ENCODE measurements at places on chromosomes 16 and 17. TPM values are rescaled to one million over a fixed set of nuclear protein-coding genes. Genes with fewer than 3 reads are reported as not detected.
A peak's percentile ranks its signal among the peaks of the same experiment; 100 is the strongest.

Gene DNAH9
- total RNA-seq, result not detected

Gene GPR142
- total RNA-seq, result not detected

Gene CACNG3
- not detected for total RNA-seq

Gene GDPD1
- total RNA-seq, result 1.1 TPM

Gene STRADA
- 14.7 TPM for total RNA-seq

Gene CCL7
- 0.28 TPM for total RNA-seq

Gene PPP1R1B
- total RNA-seq, result not detected

Gene TBX2
- total RNA-seq, result 23.6 TPM

DNA sequence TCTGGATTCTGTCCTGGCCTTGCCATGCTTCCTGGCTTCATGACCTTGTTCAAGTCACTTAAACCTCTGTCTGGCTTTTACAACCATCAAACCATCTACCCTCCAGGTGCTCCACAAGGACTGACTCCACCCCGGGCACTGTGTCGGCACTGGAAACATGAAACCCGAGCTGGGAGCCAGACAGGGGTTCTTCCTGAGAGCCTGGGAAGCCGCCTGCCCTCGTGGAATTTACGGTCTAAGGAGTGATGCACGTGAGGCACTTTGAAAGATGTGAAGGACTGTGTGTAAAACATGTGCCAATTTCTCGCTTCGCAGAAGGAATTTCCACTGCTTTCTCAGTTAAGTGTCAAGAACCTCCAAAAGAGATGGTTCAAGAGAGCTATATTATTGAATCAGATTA is 11.6 kb downstream of the CDK5R1 start:
- no peak for DNase-seq

- DNase-seq, result peak; percentile 62
Observed at GRCh38 chr16:14539631-14540030, 90.4 kb downstream of the PARN start.

- DNase-seq, result peak; percentile 69
Observed at GRCh38 chr16:15843635-15844279, 13.1 kb downstream of the MYH11 start.

DNA sequence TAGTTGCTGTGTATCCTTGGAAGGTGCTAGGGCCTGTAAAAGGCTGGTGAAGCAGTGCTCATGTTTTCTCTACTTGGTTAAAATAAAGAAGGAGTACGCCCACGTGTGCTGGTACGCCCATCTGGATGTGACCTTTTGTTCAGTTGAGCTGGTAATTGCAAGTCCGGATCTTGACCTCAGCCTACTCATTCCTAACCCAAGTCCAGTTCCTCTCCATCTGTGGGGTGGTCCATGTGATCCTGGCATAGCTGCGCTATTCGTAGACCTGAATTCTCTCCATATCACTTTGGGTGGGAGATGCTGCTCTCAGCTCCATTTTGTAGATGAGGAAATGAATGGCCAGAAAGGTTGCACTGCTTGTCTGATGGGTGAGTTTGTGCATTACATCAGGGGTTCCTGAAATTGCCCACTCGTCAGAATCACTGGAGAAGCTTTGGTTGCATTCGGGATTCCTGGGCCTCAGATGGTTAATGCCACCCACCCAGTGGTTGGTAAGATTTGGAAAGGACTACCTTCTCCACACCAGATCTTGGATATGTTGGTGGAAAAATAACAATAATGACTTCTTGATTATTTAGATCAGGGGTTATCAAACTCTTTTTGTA is 328.8 kb downstream of the CPPED1 start:
- DNase-seq, result no peak

DNA sequence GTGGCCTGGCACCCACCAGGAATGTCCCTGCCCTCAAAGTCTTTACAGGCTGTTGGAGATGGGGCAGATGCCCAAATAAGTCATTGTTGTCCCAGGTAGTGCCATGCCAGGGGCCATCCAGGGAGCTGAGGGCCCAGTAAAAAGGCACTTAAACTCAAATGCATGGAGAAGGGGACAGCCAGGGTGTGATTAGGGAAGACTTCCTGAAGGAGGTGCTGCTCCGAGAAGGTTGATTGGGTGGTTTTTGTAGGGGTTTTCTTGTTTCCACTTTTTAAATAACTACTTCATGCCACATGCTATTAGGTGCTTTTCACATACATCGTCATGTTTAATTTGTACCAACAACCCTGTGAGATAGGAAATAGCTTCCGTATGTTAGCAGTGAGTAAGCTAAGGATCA is 66.9 kb downstream of the RAI1 start:
- no peak for DNase-seq

DNA sequence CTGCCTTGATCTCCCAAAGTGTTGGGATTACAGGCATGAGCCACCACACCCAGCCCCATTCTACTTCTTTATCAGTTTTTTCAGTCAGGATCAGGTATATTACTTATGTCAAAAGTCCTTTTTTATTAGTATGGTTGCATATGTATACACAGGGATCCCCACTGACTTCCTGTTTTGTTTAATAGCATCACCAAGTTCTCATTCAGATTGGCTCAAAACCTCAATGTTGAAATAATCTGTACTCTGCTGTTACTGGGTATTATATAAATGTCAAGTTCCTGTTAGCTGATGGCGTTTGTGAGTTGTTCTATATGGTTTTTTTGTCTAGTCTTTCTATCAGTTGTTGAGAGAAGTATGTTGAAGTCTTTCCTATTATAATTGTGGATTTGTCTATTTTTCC is 168.5 kb downstream of the BCAS3 start:
- peak; percentile 2 for DNase-seq

- DNase-seq, result peak; percentile 52
Observed at GRCh38 chr17:79838522-79839274, 542 bp downstream of the CBX4 start.

- peak; percentile 92 for DNase-seq
Observed at GRCh38 chr16:10971560-10971961, 27.2 kb downstream of the CLEC16A start.

DNA sequence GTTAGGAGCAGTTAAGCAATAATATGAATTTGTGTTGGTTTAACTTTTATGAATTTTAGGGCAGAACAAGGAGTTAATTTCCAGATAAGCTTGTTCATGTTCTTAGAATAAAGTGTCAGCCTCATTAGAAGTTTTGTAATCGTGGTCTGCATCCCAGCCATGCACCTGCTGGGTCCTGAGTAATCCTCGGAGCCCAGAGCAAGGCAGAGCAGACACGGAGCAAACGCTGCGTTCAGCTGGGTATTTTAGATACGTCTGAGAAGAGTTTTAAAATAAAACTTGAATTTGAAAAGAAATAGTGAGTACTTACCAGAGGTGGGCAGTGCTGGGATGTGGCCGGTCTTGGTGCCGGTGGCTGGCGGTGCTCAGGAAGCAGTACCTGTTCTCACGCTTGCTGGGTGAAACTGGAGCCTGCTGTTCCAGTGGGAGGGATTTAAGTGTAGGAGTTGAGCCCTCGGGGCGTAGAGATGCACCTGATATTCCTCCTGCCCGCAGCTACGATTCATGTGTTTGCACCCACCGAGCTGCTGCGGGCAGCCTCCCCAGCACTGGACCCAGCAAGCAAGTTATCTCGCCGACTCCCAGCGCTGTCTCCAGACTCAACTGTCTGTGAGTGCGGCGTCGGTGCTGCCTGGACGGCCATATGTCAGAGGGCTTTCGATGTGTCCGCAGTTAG is at the start of gene ZNF750:
TSS of gene ZNF750 (minus strand) at position 406 of the 676 bp plus-strand sequence. CDS start 7,568 bp downstream, outside the sequence.
- no peak for DNase-seq

DNA sequence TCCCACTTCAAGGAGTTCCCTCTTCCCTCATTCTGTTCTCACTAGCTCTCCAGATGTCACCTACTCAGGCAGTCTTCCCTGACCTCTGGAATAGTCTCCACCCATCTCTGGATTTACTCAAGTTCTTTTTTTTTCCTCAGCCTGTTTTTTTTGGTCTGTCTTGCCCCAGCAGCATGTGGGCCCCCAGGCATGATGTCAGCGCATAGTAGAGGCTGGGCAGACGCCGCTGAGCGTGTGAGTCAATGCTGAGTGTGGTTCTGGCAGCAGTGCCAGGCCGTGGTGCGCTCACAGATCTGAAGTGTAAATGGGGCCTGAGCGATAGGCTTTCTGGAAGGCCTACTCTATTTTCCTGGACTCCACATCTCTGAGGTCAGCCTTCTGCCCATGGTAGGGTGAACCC is 2.7 kb upstream of the KCNJ18 start:
- DNase-seq, result peak; percentile 72

- DNase-seq, result no peak
Observed at GRCh38 chr16:13839577-13839976, 80.4 kb upstream of the ERCC4 start.

GRCh38 chr16:67694611-67695010 is 24.5 kb downstream of the GFOD2 start:
- DNase-seq, result no peak

GRCh38 chr17:28944862-28945741 is 6.2 kb downstream of the PHF12 start:
- peak; percentile 54 for DNase-seq

- DNase-seq, result no peak
Observed at GRCh38 chr17:81491181-81491581, 21.4 kb downstream of the ACTG1 start.

GRCh38 chr16:14586637-14587305 is 43.3 kb downstream of the PARN start:
- DNase-seq, result no peak

- no peak for DNase-seq
Observed at GRCh38 chr17:45889579-45889978, 4.8 kb upstream of the MAPT start.

- no peak for DNase-seq
Observed at GRCh38 chr17:39834017-39834416, 30.1 kb downstream of the IKZF3 start.

GRCh38 chr17:40576113-40576740 is 11.0 kb upstream of the CCR7 start:
- no peak for DNase-seq

DNA sequence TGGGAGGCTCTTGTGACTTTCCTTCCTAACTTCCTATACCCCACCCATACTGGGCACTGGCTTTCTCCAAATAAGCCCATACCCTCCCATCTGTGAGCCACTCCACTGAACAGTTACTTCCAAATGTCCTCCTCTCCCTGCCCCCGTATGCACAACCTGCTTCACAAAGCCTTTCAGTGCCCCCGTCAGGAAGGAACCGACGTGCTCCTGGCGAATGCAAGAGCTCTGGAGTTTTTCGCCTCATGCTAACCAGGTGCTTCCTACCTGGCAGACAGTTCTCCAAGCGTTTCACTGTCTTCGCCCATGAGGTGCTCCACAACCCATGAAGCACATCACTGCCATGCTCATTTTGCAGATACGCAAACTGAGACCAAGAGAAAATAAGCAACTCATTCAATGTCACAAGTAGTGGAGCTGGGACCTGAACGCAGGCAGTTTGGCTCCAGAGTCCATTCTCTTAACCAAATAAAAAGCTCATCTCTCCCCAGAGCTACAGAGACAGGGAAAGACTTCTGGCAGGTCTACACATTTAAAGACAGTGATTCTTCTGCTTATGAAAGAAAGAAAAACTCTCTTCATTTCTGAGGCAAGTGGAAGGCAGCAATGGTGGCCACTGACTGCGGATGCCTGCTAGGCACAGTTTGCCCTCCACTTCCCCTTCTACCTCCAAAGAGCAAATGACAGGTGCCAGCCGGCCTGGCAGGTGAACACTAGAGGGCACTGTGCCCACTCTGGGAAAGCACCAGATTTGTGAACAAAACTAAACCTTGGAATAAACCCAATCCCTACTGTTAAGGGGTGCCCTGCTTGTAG is 23.8 kb downstream of the SPHK1 start:
- DNase-seq, result peak; percentile 39

DNA sequence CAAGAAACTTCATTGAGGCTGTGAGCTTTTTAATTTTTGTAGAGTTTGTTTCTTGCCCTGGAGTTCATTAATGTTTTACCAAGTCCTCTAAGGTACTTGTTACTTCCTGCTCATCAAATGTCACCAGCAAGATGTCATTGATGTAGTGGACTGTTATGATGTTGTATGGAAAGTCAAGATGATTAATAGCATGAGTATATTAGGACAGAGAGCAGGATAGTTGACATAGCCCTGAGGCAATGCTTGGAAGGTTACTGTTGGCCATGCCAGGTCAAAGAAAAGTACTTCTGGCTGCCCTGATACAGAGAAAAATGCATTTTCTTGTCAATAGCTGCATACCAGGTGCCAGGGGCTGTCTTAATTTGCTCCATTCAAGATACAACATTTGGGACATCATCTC is 6.7 kb downstream of the KRTAP1-5 start:
- no peak for DNase-seq

DNA sequence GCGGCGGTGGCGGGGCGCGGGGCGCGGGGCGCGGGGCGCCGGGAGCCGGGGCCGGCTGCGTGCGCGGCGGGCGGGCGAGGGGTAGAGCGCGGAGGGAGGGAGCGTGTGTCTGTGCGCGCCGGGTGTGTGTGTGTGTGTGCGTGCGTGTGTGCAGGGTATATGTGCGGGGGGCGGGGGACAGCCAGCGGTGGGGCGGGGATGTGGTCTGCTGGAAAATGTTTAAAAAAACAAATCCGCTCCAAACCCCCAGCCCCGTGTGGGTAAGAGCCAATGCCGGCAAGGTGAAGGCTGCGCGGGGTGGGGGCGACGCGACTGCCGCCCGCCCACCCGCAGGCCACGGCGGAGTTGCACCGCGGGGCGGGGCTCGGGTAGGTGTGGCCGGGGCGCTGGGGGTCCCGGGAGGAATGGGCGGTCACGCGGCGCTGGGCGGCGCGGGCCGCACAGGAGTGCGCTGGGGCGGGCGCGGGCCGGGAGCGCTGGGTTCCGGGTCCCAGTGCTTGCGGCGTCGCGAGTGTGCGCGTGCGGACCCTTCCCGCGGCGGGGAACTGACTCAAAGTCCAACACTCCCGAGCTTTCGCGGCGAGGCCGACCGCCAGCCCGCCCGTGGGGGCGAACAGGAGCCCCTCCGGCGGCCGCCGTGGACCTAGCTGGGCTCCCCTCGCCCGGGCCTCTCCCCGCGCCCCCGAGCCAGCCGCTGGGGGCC is at the start of gene CYGB:
TSS of gene CYGB (minus strand) at position 132 of the 703 bp plus-strand sequence. CDS start 167 bp downstream, outside the sequence.
- DNase-seq, result no peak

DNA sequence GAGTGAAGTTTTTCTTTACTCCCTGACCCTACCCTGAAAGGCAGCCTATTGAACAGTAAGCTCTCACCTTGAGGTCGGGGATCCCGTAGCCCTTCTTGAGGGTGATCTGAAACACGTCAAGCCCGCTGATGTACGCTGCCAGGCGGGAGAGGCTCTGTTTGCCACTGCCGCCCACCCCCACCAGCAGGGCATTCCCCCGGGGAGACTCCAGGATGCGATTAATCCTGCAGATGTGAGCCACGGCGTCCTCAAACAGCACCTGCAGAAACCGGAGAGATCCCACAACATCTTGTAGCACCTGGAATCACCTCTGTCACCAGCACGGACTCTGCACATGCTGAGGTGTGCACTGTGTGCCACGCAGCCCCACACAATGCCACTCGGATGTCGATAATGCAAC is 96.8 kb downstream of the PGS1 start:
- no peak for DNase-seq

GRCh38 chr16:11127610-11128195 is 128.3 kb downstream of the SOCS1 start:
- DNase-seq, result no peak

GRCh38 chr17:17970699-17971430 is 1.3 kb downstream of the TOM1L2 start:
- no peak for DNase-seq

Data from IMR-90 (cell line).